ENCODE measurements at places on chromosomes 2 and 18.

GRCh38 chr18:433298-433697, 67.2 kb downstream of the COLEC12 start:
- DNase-seq: no peak

DNA sequence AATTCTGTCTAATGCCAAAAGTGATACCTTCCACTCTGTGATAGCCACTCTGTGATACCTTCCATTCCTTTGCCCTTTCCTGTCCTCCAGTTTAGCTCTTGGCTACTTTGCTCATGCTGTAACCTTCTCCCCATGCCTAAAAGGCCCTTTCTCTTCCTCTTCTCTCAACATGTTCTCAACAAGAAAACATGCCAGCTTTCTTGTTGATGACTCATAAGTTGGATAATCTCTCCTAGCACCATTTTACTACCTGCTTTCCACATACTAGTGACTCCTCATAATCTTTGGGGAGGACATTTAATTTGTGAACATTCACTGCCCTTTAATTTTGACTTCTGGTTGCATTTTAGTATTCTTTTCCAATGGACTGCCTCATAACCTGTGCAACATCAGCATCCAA, 55.9 kb upstream of the NT5C1B start:
- DNase-seq: no peak

GRCh38 chr18:13868501-13869271, 44.7 kb downstream of the MC5R start:
- no peak for DNase-seq

- no peak for DNase-seq
Observed at GRCh38 chr2:22719396-22719795, 665.6 kb upstream of the KLHL29 start.

GRCh38 chr2:85803704-85804425, 50.1 kb downstream of the ATOH8 start:
- no peak for DNase-seq

DNA sequence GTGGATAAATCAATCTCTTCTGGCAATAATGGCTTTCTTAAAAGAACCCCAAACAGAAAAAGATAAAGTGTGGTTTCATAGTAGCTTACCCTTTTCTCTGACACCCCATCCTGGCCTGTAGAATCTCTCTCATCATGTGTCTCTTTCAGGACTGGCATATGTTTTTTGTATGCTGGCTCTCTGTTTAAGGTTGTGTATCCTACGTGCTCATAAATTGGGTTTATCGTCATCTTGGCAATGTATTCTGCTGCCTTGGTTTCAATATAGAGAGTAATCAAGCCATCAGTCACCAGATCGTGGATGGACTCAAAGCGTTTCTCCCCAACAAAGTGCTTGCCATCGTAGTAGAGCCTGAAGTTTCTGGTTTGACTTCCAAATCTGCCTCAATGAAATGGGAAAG, 113.5 kb upstream of the CHRNA1 start:
- DNase-seq: no peak

DNA sequence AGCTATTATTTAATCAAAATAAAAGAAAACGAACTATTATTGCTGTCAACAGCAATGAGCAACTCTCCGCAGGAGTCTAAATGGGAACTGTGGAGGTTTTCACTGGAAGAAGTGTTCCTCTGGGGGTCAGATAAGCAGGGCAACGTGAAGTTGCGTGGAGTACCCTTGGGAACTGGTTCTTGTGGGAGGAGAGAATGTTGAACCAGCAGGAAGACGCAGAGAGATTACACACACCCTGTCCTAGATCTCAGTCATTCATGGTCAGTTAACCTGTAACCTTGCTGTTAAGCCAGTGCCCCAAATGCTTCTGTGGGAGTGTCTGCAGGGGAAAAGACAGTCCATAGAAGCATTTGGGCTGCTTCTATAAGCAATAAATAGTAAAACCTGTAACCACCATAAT, 20.4 kb upstream of the CABLES1 start:
- no peak for DNase-seq

DNA sequence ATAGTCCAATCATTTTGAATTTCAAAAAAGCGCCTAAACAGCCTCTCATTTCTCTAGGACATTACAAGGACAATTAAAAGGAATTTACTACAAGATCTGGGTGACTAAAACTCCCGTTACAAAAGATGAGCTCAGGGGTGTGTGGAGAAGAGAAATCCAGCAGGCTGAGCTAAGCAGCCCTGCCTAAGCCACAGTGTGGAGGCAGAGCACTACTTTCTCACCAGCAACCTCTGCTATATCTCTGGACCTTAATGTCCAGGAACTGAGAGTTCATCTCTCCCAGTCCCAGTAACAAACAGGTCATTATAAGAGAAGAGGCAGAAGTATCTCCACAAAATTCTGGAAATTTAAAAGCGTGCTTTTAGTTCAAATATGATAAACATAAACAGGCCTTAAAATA, 18.9 kb upstream of the ANKRD62 start:
- no peak for DNase-seq

Data from hypothalamus (tissue), 51 donors.